ENCODE measurements at places on chromosomes 2 and 18.

GRCh38 chr18:46283895-46284295, 179.7 kb downstream of the HAUS1 start:
- DNase-seq = no peak

- no peak for DNase-seq
Observed at GRCh38 chr2:170502361-170503130, 212.6 kb upstream of the SP5 start.

GRCh38 chr18:74819433-74820059, 221.9 kb downstream of the ZNF407 start:
- no peak for DNase-seq

- DNase-seq = no peak
Observed at GRCh38 chr2:176514805-176515500, 245.7 kb downstream of the MTX2 start.

GRCh38 chr2:177242121-177242987, 22.2 kb downstream of the NFE2L2 start:
- DNase-seq = no peak

GRCh38 chr2:198347349-198347748, 543.0 kb downstream of the PLCL1 start:
- DNase-seq = no peak

- DNase-seq = no peak
Observed at GRCh38 chr2:20212871-20213503, 11.9 kb downstream of the SDC1 start.

- DNase-seq = no peak
Observed at GRCh38 chr2:70855667-70856066, 20.1 kb upstream of the CD207 start.

DNA sequence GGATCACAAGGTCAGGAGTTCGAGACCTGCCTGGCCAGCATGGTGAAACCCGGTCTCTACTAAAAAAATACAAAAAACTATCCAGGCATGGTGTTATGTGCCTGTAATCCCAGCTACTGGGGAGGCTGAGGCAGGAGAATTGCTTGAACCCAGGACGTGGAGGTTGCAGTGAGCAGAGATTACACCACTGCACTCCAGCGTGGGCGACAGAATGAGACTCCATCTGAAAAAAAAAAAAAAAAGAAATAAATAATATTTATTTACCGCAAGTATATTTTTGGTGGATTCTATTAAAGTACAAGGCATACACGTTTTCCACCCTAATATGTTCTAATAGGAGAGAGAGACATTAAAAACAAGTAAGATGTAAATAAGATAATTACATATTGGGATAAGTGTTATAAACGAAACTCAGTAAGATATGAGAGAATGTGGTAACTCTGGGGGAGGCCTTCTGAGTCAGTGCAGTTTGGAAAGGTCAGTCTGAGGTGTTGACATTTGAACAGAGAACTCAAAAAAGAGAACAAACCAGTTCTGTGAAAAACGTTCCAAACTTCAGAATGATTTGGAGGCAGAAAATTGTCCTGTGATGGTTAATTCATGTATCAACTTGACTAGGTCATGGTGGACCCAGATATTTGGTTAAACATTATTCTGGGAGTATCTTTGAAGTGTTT, 8.8 kb upstream of the POLI start:
- no peak for DNase-seq

- no peak for DNase-seq
Observed at GRCh38 chr2:147099845-147100244, 745.0 kb upstream of the ACVR2A start.

- DNase-seq = peak; percentile 60
Observed at GRCh38 chr2:119290859-119291587, 67.4 kb downstream of the STEAP3 start.

DNA sequence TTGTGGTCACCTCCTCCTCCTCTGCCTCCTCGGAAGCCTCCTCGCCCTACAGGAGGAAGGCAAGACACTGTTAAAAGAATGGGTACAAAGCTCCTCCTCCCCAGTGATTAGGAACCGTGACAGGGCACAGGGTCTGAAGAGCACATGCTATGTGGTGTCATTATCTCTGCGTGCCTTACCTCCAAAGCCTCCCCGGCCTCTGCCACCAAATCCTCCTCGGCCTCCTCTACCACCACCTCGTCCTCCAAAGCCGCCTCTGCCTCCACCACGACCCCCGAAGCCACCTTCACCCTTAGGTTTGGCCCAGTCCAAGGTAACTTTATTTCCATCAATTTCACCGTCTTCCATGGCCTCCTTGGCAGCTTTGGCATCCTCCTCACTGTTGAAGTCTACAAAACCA, 9.1 kb downstream of the NCL start:
- no peak for DNase-seq

DNA sequence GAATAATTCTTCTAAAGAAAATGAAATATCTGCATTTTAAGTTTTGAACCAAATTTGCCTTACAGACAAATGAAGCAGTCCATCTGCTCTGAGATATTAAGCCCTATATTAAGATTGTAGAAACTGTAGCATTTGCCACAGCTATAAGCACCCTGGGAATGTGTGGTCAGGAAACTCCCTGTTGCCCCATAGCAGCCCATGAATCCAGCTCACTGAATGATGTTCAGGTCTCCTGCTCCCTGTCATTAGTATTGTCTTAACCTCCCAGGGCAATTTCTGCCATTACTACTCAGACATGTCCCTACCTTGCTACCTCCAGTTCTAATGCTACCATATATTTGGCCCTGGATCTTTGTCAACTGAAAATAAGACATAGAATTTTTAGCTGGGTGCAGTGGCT, 41.1 kb downstream of the CDK15 start:
- no peak for DNase-seq

- DNase-seq = no peak
Observed at GRCh38 chr2:129074298-129074920, 755.7 kb upstream of the HS6ST1 start.

DNA sequence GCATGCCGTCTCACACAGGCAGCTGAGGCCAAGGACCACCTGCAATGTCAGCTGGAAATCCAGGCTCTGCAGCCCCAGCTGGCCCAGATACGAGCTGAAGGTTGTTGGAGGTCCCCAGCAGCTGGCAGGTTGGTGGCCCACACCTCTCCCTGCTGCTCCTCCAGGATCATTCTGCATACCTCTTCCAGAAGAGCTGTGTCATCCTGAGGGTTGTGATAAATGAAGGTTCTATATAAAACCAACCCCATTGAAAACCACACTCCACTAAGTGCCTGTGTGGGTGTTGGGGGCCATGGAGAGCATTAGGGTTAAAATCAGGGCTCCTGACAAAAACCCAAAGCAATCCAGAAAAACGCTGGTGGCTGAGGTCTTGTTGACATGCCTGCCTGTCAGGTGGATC, 50.4 kb downstream of the C1QL2 start:
- DNase-seq = no peak

DNA sequence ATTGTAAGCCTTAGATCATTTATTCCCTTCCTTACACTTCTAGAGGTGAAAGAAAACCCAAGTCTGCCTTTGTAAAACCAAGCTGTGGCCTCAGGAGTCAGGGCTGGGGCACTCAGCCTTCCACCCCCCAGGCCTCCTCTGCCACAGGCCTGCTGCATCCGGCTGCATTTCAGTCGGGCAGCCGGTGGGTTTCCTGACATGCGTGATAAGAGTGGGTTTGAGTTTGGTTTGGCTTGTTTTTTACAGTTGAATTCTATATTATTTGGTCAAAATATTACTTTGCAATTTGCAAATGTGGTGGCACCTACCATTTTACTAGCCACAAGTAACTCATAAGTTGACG, 42.4 kb downstream of the ADI1 start:
- DNase-seq = no peak

DNA sequence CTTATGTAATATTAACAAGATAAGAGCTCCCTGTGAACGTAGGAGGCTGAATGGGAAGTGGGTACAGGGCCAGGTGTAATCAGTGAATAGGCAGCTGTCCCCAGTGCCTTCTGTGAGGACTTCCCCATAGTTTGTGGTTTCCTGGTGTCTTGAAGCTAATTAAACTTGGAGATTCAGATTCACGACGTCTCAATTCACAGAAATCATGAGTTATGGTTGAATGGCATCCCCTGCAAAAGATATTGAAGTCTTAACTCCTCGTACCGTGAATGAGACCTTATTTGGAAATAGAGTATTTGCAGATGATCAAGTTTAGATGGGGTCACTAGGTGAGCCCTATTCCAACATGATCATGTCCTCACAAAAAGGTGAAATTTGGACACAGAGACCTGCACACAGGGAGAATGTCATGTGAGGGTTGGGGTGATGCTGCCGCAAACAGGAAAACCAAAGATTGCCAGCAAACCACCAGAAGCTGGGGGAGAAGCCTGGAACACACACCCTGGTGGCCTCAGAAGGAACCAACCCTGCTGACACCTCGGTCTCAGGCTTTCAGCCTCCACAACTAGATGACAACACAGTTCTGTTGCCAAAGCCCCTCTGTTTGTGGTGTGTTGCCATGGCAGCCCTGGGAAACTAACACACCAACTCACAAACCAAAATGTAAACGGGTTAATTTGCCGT, 13.2 kb downstream of the ARL4C start:
- DNase-seq = peak; percentile 56

DNA sequence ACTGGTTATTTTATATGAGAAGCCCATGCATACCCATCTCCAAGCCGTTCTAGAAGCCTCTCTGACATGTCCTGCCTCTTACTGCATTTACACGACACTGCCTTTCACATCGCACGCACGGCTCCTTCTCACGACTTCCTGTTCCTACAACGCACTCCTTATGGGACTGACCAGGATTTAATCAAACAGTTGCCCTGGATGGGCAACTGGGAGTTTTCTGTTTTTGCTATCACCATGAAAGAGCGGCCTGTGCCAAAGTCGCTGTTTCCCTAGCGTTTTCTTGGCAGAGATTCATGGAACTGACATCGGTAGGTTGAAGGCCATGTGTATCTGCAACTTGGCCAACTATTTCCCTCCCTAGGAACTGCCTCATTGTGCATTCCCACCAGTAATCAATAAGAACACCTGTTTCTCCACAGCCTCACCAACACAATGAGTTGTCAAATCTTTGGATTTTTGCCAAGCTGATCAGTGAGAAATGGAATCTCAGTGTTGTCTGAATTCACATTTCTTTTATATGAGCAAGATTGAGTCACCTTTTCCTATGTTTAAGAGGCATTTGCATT, 97.2 kb upstream of the OTOS start:
- DNase-seq = no peak

GRCh38 chr2:212871597-212871996, 279.8 kb downstream of the IKZF2 start:
- DNase-seq = no peak

DNA sequence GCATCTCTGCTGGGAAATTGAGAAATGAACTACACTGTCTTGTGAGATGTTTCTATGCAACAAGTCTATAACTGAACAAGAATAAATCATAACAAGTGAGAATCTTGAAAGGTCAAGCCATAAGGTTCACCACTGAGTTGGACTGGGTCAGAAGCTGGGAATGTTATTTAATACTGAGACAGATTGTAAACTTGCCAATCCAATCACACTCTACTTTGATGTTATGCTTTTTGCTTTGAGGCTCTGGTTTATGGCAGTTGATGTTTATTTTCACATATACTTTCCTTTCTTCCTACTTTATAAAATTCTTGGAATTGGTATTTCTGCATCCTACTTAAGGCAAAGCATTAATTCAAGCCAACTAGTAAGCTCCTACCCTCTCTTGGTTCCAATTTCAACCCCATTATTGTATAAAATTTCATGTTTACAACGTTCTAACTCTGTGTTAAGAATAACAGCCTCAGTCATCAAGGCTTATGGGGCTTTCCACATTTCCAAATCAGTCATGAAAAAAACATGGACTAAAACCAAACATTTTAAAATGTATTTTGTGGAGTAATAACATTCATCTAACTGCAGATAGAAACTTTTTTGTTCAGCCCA, 533.4 kb downstream of the NYAP2 start:
- DNase-seq = no peak

DNA sequence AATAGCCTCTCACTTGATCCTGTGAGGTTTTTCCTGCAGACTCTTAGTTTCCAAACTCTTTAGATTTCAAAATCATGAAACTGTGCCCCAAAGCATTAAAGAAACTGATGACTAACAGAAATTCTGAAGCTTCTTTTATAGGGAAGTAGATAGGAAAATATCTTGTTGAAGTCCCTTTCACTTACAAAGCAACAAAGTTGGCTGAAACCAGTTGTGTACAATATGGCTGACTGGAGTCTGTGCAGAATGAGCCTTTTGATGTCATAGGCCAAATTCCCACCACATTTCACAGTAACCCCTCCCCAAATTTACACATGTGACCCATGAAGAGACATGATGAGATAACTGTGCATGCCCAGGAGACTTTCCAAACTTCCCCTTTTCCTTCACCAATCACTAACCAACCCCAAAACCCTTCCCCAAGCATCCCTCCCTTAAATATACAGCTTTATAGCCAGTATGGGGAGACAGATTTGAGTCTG, 61.7 kb upstream of the NCK2 start:
- no peak for DNase-seq

DNA sequence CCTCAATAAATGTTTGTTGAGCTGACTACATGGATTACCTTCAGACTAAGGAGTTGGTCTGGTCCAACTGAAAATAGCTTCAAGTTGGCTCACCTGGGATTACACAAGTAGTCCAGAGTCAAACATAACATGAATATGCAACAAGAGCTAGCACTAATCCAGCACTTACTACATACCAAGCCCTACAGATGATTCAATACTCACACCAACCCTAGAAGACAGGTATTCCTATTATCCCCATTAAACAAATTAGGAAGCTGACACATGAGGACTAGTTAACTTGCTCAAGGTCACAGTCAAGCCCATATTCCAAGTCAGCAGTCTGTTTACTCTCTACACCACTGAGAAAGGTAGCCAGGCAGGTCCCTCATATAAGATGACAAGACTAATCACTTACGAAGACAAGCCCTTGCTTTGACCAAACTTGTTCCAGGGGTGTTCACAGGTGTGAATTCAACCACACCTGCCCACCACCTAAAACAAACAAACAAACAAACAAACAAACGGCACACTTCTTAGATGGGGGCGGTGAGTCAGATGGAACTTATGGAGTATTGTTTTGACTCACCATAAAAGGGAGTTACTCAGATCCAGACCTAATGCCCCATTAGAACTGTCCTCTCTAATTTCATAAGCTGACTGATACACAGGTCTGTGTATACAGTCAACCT, 29.1 kb downstream of the TMEM131 start:
- no peak for DNase-seq

GRCh38 chr2:239908744-239909143, 116.4 kb downstream of the NDUFA10 start:
- DNase-seq = no peak

- DNase-seq = no peak
Observed at GRCh38 chr2:97730245-97730644, 16.9 kb downstream of the ZAP70 start.
